ENCODE measurements at places on chromosomes 2 and 18.
A peak's percentile ranks its signal among the peaks of the same experiment; 100 is the strongest.

- DNase-seq: peak; percentile 15
These were observed 76.1 kb upstream of the DNMT3A start for GRCh38 chr2:25417715-25418369.

DNA sequence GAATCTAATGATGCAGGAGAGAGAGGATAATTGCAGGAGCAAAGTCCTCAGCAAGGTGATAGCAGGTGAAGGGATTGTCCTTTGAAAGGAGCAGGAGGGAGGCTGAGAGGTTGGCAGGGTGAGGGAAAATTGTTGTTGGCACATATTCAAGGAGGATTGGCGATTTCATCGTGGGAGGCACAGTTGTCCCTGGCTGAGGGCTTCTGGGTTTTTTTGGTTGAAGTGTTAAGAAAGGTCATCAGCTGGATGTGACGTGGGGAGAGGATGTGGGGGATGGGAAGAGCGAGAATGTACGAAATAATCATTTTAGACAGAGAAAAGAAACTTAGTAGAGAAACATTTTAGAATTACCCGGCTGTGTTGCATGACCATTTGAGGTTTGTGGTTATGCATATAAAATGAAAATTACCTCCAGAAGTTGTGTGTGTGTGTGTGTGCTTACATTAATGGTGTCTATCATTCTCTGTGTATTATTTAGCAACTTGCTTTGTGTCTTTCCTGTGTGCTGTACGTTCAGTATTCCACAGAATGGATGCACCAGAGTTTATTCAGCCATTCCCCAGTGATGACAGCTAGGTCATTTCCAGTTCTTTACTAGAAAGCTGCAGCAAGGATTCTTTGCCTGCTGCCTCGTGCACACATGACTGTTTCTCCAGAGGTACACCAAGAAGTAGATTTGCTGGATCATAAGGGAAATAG, 67.6 kb downstream of the SDC1 start:
- DNase-seq: no peak

- DNase-seq: no peak
These were observed 95.8 kb downstream of the PAX3 start for GRCh38 chr2:222203041-222203440.

GRCh38 chr2:210086292-210086691, 83.9 kb downstream of the RPE start:
- no peak for DNase-seq

DNA sequence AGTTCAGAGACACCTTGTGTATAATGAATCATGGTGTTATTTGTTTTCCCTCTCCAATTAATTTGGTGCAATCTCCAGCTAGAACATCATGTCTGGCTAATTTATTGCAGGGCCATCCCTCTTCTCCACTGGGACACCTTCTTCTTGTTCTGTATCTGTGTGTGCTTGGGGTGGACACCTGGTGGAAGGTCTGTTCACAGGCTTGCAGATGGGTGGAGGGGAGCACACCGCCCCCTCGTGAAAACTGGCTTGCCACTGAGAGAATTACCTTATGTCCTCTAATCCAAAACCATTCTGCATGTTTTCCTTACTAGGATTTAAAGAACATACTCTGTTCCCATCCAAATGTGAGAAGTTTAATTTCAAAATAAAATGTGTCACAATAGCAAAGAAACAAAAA, 1160.4 kb upstream of the ZEB2 start:
- DNase-seq: no peak

- no peak for DNase-seq
These were observed 23.0 kb upstream of the ADAM17 start for GRCh38 chr2:9578467-9579235.

DNA sequence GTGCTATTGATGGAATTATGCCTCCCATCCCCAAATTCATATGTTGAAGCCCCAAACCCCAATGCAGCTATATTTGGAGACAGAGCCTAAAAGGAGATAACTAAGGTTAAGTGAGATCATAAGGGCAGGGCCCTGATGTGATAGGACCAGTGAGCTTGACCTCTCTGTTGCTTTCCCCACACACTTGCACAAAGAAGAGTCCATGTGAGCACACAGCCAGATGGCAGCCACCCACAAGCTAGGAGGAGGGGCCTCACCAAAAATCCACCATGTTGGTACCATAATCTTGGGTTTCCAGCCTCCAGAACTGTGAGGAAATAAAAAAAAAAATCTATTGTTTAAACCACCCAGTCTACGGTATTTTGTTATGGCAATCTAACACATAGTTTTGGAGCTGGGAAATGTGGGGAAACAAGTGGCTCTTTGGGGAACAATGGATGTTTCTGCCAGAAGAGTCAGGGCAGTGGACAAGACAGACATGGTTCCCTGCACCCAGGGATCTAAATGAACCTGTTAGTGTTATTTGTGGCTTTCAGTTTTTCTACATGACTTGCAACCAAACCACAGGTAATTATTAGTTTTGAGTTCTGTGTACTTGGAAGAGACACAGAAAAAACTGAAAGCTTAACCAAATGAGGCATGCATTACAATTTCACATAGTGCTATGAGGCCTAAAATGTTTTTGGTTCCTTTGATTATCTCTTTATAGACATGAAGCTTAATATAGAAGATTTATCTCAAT, 259.1 kb downstream of the LTBP1 start:
- DNase-seq: no peak

DNA sequence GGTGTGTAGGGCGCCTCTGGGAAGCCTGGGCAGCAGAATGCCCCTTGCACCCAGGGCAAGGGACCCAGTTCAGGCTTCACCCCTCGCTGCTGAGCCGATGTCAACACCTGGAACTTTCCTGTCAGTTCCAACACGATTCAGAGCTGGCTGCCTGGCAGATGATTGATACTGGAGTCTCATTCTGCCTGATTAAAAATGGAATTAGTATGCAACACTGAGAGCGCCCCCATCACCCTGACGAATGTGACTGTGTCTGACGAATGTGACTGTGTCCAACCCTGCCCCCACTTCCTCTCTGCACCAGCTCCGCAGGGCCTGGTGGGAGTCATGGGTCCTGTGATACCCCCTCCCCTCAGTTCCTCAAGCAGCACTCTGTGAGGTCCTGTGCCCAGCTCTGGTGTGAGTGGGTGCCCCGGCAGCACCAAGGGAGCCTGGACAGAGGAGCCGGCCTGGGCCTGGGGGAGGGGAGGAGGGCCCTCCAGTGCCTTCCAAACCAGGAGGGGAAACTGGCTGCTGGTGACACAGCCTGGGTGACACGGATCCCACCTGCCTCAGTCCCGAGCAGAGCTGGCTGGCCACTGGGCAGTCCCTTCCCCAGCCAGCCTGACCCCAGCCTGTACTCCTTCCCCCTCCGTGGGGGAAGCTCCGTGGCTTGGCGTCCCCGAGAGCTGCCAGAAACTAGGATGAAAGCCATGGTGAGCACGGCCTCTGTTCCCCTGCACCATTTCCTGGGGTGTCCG, 41.4 kb upstream of the ALPP start:
- DNase-seq: no peak

GRCh38 chr2:20226152-20226545, 1.2 kb upstream of the SDC1 start:
- no peak for DNase-seq

DNA sequence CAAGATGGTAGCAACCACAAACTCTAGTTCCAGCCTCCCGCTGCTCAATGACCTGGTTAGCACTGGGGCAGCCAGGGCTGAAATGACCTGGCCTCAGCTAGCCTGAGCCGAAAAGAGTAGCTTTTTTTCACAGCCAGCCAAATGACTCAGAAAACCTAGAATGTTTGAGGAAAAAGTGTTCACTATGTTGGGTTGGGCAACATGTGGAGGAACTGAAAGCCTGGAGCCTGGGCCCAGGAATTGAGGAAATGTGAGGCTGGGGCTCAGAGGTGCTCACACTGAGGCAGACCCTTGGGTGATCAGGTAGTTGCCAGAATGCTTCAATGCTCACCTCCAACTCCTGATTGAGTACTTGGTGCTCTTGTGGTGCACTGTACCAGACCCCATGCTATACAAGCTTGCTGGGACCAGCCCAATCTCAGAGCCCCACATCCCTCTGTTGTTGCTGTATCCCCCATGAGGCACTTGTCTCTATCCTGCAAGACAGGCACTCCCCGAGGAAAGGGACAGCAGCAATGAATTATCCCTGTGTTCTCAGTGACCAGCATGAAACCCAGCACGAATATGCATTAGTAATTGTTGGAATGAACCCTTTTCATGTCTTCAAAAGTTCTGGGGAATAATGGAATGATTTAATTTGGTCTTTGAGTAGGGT, 116.2 kb downstream of the USP34 start:
- no peak for DNase-seq

- DNase-seq: no peak
These were observed 113.0 kb downstream of the STPG4 start for GRCh38 chr2:47041891-47042684.

DNA sequence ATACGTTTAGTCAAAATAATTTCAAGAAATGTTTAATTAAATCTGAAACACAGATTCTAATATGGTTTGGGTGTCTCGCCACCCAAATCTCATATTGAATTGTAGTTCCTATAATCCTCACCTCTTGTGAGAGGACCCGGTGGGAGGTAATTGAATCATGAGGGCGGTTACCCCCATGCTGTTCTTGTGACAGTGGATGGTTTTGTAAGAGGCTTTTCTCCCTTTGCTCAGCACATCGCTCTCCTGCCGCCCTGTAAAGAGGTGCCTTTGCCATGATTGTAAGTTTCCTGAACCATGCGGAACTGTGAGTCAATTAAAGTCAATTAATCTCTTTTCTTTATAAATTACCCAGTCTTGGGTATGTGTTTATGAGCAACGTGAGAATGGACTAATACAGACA, 1045.1 kb upstream of the POU3F3 start:
- DNase-seq: no peak

- no peak for DNase-seq
These were observed 114.1 kb downstream of the BCL11A start for GRCh38 chr2:60439219-60439974.

- no peak for DNase-seq
These were observed 682.9 kb downstream of the KCNJ3 start for GRCh38 chr2:155381436-155381835.

- no peak for DNase-seq
These were observed 26.5 kb downstream of the SLC16A14 start for GRCh38 chr2:230042195-230042594.

GRCh38 chr2:145760781-145761649, 1241.1 kb upstream of the ZEB2 start:
- no peak for DNase-seq

- DNase-seq: no peak
These were observed 574.1 kb downstream of the SATB2 start for GRCh38 chr2:198883604-198884003.

GRCh38 chr18:52602820-52603219, 262.8 kb downstream of the DCC start:
- DNase-seq: no peak

DNA sequence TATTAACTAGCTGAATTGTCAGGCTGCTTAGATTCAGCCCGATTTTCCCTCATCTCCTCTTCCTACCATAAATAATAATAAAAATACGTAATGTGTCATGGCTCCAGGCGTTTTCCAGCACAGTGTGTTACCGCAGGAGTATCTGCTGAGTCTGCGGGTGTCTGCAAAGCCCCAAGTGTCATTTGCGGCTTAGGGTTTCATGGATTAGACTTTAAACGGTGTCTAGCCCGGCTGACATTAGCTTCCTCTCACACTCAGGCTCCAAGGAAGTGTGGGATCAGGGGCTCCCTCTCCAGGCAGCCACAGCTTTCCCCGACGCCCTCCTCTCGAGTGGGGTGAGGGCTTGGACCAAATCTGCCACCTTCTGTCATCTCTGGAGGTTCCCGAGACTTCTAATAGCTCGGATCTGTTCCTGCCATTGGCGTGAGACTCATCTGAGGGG, 14.1 kb upstream of the HOXD1 start:
- DNase-seq: peak; percentile 14

GRCh38 chr2:191831410-191831994, 15.4 kb downstream of the CAVIN2 start:
- DNase-seq: no peak

GRCh38 chr2:160325418-160325817, 125.3 kb upstream of the ITGB6 start:
- no peak for DNase-seq

DNA sequence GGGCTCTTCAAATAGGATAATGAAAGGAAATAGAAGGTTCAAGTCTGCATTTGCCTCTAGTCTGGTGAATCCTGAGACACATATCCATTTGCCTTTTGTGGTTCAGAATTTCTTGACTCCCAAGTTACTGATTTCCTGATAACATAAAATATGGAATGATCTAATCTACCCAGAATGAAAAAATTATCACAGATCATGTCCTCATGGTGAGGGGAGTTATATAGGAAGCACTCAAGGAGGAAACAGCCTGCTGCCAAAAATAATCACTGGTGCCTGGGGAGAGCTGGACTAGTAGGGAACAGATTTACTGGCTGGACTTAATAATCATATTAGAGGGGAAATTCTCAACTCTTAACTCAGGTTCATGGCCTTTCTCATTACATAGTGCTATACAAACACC, 95.5 kb upstream of the STK17B start:
- no peak for DNase-seq

DNA sequence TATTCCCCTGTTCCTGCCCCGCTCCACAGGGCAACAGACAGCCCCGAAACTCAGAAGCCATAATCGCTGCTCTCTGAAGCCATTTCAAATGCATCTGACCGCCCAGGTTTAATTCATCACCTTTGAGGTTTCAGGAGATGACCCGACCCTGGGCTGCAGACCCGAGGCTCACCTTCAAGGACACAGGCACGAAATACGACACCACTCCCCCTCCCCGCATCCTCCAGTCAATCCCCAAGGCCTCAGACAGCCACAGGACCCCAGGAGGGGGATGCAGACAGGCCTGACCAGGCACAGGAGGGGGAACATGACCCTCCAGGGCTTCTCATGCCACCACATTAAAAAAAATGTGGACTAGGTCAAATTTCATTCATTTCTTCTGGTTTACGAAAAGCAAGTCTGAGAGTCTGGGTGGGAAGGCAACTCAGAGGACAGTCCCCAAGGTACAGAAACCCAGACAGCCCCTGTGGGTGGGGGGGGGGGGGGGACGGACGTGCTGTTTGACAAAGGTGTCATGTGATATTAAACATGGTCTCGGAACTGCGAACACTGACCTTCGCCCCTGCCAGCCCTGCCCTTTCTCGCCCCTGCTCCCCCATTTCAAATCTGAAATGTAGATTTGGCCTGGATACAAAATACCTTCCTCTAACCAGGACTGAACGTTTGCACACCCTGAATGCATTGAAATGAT, 142.9 kb downstream of the BCL11A start:
- no peak for DNase-seq

DNA sequence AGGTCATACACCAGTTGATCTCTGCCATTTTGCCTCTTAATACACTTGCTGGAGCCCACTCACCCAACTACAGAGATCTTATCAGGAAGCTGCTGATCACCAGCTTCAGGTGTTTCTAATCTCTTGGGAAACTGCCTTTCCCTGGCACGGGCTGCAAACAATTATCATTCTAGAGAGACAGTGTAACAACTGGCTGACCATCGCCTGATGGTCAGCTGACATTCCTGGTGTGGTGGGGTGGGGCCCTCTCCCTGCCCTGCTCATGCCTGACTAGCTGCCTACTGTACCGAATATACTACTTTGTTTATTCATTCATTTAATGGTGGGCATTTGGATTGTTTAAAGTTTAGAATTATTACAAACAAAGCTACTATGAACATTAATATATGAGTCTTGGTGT, 311.5 kb downstream of the CBLN2 start:
- no peak for DNase-seq

- DNase-seq: no peak
These were observed 63.0 kb upstream of the BCL2L11 start for GRCh38 chr2:111057721-111058120.

Measured in DMS 273 treated with DMSO at 0.1 percent for 48 hours (cell line).